ENCODE measurements at places on chromosomes 6 and 20. TPM values are rescaled to one million over a fixed set of nuclear protein-coding genes. Genes with fewer than 3 reads are reported as not detected.

GRCh38 chr20:58025233-58025632 lies 203.2 kb downstream of the ANKRD60 start:
- DNase-seq, result peak; percentile 35

DNA sequence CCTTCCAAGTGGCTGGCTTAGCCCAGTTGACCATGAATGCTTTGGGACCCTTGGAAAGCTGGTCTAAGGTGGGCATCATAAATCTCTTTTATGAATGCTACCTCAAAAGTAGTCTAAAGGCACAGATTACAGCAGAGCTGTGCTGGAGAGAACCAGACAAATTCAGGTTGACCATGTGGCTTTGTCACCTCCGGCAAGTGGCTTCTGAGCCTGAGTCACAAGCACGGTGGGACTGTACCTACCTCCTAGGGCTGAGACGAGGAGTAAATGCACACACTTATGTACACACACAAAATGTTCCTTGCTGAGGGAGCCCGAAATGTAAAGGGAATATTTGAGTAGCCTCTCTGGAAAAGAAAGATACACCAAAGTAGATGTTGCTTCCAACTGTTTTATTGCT lies 155.9 kb downstream of the NFATC2 start:
- DNase-seq, result no peak

ASIP gene
- 10.5 TPM for total RNA-seq

DNA sequence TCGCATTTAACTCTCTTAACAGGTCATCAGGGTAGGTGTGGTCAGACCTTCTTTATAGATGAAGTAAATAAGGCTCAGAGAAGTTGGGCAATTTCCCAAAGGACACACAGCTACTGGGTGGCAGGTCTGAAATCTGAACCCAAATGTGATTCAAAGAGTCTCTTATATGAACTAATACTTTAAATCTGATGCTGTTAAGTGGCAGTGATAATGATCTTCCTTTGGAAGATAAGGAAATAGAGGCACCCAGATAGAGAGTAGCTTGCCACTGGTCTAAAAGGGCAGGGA lies 237.1 kb downstream of the GMPR start:
- DNase-seq, result no peak

LHFPL5 gene
- not detected for total RNA-seq

GRCh38 chr6:2950713-2951112 lies 20.7 kb downstream of the SERPINB6 start:
- no peak for DNase-seq

PHACTR3 gene
- 0.54 TPM for total RNA-seq

NHLRC1 gene
- 1.6 TPM for total RNA-seq

- DNase-seq, result no peak
Measured at GRCh38 chr6:45364466-45364865, 13.3 kb downstream of the SUPT3H start.

GRCh38 chr20:19807191-19807945 lies 49.3 kb downstream of the RIN2 start:
- DNase-seq, result no peak

SERINC1 gene
- 192 TPM for total RNA-seq

DNA sequence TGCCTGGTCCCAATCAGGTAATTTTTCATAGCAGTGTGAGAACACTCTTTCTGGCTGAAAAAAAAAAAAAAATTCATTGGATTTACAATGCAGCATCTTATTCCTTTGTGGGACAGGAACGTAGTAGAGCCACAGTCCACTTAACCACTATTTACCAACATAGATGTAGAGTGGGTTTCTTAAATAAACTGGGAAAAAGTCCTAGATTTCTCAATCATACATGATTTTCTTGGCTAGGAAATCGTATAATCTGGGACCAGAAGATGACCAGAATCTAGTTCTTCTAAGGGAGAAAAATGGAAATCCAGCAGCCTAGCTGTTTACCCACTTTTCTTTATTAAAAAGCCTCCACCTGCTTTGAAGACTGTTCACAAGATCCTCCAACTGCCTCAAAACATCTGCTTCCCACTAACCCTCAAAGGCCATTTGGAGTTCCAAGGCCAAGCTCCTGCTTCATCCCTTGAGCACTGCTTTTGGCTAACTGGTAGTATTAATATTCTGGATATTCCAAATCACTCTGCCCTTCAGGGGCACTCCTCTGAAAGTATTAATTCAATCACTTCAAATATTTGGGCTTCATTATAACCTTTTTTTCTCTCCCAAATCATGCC lies 70.4 kb downstream of the FYN start:
- no peak for DNase-seq

GRCh38 chr20:50517817-50518154 lies 7.6 kb downstream of the PTPN1 start:
- no peak for DNase-seq

HDGFL1 gene
- not detected for total RNA-seq

- no peak for DNase-seq
Measured at GRCh38 chr6:119312875-119313338, 36.7 kb downstream of the MAN1A1 start.

- DNase-seq, result no peak
Measured at GRCh38 chr6:138406443-138406842, 2.4 kb downstream of the HEBP2 start.

DNA sequence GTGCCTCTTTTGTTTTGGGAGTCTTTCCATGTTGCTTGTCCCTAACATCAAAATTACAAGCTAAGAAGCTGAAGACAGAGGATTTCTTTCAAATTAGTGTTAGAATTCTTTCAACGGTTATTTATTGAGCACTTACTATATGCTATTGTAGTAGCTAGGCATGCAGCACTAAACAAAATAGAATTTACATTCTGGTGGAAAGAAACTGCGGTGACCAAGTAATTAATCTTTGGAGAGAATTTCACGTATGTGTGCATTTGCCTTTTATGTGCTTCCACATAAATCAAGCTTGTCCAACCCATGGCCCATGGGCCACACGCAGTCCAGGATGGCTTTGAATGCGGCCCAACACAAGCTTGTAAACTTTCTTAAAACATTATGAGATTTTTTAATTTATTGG lies 33.0 kb upstream of the DUSP22 start:
- DNase-seq, result no peak

NOX3 gene
- total RNA-seq, result not detected

DNA sequence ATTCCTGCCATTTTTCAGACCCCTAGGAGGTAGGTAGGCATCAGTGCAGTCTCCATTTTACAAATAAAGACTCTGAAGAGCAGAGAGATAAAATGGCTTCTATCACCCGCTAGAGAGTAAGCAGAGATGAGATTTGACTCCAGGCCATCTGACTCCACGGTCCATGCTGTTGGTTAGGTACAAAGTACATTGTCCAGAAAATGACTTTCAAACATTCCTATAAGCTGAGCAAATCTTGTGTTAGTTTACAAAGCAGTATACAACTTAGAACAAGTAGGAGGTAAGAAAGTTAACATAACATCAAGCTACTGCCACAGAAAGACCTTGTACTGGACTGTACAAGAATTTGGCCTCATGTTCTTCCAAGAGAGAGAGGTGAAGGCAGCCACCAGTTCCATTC lies 14.9 kb downstream of the BTN1A1 start:
- DNase-seq, result no peak

DNA sequence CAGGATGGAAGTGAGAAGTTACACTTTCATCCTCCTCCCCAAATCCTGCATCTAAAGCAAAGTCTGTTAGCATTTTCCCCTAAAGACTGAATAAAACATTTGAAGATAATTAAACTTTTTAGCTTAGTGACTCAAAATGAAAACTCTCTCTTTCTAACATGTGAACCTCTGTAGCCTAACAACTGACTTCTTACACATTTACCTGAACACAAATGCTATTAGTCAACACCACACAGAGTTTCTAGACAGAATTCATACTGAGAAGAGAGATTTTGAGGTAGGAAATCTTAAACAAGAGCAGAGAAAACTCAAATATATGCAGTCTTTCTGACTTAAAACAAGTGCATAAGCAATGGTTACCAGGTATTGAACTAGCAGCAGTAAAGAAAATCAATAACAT lies 149.9 kb upstream of the SMLR1 start:
- no peak for DNase-seq

GRCh38 chr6:74554041-74554440 lies 651.8 kb downstream of the COL12A1 start:
- no peak for DNase-seq

GRCh38 chr6:3176562-3177355 lies 19.4 kb upstream of the TUBB2A start:
- DNase-seq, result no peak

- peak; percentile 92 for DNase-seq
Measured at GRCh38 chr6:3813150-3813780, 35.9 kb upstream of the FAM50B start.

ZNF311 gene
- total RNA-seq, result 0.22 TPM

DNA sequence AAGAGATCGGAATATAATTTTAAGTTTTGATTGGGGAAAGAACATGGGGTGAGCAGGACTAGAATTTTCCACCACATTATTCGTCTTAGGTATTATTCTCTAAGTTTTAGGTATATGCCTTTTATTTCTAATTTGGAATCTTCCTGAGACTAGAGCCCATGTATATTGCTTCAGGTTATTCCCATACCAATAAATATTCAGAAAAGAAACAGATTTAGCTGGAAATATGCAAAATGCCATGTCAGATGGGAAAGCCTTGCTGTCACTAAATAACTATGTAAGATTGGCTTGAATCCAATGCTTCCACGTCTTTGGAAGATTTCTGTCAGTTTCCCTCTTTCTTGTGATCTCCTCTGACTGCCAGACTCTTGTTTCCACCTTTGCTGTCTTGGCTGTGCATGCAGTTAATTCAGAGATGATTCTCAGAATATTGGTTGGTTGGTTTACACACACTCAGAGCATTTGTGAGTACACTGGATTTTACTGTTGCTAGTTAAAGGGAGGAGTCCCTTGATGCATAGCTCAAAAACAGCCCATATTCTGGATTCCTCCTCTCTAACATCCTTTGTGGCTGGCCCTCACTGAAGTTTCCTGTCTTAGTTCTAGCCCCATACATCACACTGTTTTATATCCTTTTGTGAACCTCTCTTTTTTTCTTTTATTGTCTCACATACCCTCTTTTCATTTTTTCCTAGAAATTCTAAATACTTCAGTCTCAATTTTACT lies 64.3 kb downstream of the GRM1 start:
- no peak for DNase-seq

GRCh38 chr6:74409447-74409846 lies 713.4 kb downstream of the CD109 start:
- DNase-seq, result no peak

KCNK15 gene
- 0.97 TPM for total RNA-seq

DNA sequence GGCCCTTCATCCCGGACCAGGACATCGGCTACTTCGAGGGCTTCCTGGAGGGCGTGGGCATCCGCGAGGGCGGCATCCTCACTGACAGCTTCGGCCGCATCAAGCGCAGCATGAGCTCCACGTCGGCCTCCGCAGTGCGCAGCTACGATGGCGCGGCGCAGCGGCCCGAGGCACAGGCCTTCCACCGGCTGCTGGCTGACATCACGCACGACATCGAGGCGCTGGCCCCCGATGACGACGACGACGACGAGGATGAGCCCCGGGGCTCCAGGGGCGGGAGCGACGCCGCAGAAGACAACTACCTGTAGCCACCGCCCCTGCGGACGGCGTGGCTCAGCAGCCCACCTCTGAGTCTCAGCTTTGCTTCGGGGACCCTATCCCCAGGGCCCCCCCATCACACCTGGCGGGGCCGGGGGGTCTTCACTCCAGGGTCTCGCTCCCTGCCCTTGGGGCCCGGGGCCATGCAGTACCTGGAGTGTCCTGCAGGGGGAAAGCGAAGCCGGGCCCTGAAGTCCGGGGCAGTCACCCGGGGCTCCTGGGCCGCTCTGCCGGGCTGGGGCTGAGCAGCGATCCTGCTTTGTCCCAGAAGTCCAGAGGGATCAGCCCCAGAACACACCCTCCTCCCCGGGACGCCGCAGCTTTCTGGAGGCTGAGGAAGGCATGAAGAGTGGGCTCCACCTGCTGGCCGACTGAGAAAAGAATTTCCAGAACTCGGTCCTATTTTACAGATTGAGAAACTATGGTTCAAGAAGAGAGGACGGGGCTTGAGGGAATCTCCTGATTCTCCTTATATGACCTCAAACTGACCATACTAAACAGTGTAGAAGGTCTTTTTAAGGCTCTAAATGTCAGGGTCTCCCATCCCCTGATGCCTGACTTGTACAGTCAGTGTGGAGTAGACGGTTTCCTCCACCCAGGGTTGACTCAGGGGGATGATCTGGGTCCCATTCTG lies 20.8 kb upstream of the HCK start:
- DNase-seq, result peak; percentile 88

DNA sequence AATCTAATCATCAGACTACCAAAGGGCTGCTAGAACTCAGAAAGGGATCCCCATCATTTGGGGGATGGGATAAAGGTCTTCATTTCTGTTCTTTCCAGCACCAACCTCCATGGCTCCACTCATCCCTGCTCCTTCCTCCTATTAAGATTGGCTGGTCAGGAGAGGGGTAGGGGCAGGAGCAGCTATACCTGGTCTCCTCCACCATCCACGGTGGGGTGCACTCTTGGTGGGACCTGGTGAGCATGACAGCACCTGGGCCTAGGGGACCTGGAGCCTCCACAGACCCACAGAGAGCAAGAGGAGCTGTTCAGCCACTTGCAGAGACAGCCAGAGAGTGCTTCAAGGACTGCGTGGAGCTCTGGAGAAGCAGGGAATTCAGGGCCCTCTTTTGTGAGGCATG lies 6.1 kb upstream of the ULBP2 start:
- peak; percentile 29 for DNase-seq

OR2H1 gene
- not detected for total RNA-seq

GRCh38 chr6:32112431-32112980 lies 3.4 kb upstream of the TNXB start:
- DNase-seq, result no peak

DNA sequence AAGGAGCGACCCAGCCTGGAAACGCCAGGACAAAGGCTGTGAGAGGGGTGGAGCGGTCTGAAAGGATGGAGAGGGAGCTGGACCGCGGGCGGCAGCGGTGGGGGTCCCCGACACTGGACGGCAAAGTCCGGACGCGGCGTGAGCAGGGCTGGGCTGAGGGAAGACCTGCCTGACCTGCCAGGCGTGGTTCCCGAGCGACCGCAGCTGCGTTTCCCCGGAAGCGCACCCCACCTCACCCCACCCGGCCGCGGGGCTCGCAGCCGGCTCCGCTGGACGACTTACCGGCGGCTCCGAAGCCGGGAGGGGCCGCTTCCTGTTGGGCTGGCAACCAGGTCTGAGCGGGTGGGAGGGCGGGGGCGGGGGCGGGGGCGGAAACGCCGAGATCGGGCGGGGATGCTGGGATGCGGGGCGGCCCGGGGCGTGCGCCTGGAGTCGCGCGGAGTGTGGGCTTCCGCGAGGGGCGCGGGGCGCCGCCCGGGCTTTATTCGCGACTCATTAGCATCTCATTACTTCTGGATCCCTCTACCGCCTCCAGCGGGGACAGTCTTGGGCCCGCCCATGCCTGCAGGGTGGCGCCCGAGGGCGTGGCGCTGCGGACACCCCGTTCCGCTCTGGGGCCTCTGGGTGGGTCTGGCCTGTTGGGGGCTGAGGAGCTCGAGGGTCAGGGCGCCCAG lies at the start of gene MICAL1:
TSS of gene MICAL1 (minus strand) at position 336 of the 674 bp plus-strand sequence. CDS start 1,576 bp downstream, outside the sequence.
- peak; percentile 91 for DNase-seq

SGK1 gene
- 79.2 TPM for total RNA-seq

TMC2 gene
- not detected for total RNA-seq

- no peak for DNase-seq
Measured at GRCh38 chr6:26243132-26243531, 121.9 kb upstream of the BTN3A2 start.
